CD8-positive, alpha-beta memory T cell (primary cell): ENCODE measurements at places on chromosomes 5 and 9. TPM values are rescaled to one million over a fixed set of nuclear protein-coding genes. Genes with fewer than 3 reads are reported as not detected.

DNA sequence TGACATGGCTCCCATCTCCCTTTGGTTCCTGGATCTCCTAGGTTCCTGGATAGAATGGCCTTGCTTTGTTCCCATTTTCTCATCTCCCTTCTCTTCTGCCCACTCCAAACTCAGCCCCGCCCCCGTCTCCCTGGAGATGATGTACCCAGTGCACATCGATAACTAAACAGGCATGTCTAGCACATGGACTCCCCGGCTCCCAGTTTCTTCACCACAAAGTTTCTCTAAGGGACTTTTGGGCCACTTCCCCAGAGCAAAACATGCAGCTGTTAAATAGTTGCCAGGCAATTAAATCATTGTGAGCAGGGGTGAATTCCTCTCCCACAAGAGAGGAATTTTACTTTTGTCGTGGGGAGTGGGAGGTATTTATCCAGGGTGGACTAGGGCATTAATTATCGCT is 259.0 kb downstream of the GADD45G start:
- H3K27me3 ChIP-seq = no peaks in the 10 kb centered on the region
- no peak overlapping the region for H3K4me3 ChIP-seq
- H3K27ac ChIP-seq = no peak overlapping the region
- DNase-seq = no peak
- no peaks in the 10 kb centered on the region for H3K36me3 ChIP-seq

PCDHB9 gene
- total RNA-seq = not detected

GABBR2 gene
- total RNA-seq = not detected

DNA sequence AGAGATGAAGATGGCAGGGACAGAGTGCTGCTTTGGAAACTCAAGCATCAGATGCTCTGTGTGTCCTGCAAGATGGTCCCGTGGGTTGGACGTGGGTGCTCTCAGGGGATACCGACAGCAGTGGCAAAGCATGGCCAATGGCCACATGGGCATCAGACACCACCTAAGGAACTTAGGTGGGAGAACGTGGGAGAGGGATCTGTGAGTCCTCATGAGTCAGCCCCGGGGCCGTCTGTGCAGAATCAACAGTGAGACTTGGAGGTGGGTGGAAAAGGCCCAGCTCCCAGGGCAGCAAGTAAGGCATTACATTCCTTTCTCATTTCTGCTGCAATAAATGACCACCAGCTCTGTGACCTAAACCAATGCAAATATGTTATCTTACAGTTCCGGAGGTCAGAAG is 77.0 kb downstream of the RAD23B start:
- H3K4me1 ChIP-seq = no peaks in the 10 kb centered on the region
- H3K27me3 ChIP-seq = no peaks in the 10 kb centered on the region
- no peak overlapping the region for H3K4me3 ChIP-seq
- no peak overlapping the region for H3K27ac ChIP-seq

FBXL17 gene
- 6.9 TPM for total RNA-seq

RNF180 gene
- total RNA-seq = not detected

SH2D3C gene
- total RNA-seq = 14.1 TPM

DNA sequence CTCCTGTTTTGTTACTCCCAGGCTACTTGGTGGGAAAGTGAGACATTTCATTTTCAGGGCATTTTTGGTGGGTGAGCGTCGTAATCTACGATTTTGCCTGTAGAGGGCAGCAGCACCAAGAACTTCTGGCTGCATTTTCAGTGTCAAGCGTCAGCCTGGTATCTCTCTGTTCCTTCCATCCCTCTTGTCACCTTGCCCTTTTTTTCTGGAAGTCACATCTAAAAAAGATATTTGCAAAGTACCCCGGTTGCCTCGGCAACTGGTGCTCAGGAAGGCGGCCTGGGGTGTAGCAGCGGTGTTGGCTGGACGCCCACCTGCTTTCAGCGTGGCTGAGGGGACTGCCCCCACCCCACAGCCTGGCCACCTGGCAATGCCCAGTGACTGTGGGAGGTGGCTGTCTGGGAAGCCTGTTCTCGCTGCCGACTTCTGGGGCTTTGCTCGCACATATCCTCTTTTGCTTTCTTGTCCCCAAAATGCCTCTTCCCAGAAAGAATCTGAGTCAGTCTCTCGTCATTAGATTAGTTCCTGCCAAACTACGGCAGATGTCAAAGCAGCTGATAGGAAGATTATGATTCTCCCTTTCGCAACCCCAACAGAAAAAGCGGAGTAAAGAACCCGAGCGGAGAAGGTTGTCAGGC is 84.5 kb downstream of the ACER2 start:
- no peaks in the 10 kb centered on the region for H3K36me3 ChIP-seq
- no peak overlapping the region for H3K27ac ChIP-seq
- peak overlapping the region; percentile 51 for H3K4me3 ChIP-seq
- H3K4me1 ChIP-seq = peaks cover 6% of the 10 kb centered on the region
- no peaks in the 10 kb centered on the region for H3K27me3 ChIP-seq
